ENCODE measurements at places on chromosomes 12 and 14. TPM values are rescaled to one million over a fixed set of nuclear protein-coding genes. Genes with fewer than 3 reads are reported as not detected.

GRCh38 chr12:115103884-115104883, 420.2 kb upstream of the TBX3 start:
- H3K27ac ChIP-seq: no peak overlapping the region
- no peaks in the 10 kb centered on the region for H3K36me3 ChIP-seq
- H3K4me3 ChIP-seq: no peak overlapping the region
- DNase-seq: no peak
- H3K4me1 ChIP-seq: no peaks in the 10 kb centered on the region

DNA sequence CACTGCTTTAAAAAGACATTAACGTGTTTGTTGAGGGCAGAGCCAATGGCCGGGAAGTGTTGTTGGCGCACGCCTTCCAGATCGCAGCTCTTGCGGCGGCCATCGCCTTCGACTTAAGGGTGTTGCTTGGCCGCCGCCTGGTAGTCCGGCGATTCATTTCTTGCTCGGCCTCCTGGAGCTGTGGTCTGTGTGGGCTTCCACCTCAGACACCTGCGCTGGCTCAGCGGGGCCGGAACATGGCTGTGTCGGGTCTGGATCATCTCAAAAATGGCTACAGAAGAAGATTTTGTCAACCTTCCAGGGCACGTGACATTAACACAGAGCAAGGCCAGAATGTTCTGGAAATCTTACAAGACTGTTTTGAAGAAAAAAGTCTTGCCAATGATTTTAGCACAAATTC, 24.7 kb downstream of the GALNT4 start:
- H3K36me3 ChIP-seq: peaks cover 3% of the 10 kb centered on the region
- no peak overlapping the region for H3K27ac ChIP-seq
- no peaks in the 10 kb centered on the region for H3K27me3 ChIP-seq
- DNase-seq: no peak

DNA sequence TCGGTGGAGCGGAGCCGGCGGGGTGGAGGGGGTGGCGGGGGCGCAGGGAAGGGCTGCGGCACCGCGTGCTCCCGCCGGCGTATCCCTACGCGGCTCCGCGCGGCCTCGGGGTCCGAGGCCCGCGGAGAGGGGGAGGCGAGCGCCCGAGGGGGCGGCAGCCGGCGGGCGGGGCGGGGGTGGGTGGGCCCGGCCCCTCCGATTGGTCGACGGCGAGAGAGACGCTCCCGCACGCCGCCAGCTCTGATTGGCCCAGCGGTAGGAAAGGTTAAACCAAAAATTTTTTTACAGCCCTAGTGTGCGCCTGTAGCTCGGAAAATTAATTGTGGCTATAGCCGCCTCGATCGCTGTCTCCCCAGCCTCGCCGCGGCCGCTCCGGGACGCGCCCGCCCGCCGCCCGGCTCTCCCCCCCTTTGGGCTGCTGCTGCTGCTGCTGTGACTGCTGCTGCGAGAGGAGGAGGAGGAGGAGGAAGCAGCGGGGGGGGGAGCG, at the start of gene FOXG1:
TSS of gene FOXG1 (plus strand) at position 319 of the 487 bp plus-strand sequence. CDS start 493 bp downstream, outside the sequence.
- H3K36me3 ChIP-seq: no peaks in the 10 kb centered on the region
- peaks cover 83% of the 10 kb centered on the region for H3K27me3 ChIP-seq
- H3K27ac ChIP-seq: no peak within 1 kb of the TSS
- DNase-seq: no peak
- H3K4me3 ChIP-seq: no peak within 1 kb of the TSS

DNA sequence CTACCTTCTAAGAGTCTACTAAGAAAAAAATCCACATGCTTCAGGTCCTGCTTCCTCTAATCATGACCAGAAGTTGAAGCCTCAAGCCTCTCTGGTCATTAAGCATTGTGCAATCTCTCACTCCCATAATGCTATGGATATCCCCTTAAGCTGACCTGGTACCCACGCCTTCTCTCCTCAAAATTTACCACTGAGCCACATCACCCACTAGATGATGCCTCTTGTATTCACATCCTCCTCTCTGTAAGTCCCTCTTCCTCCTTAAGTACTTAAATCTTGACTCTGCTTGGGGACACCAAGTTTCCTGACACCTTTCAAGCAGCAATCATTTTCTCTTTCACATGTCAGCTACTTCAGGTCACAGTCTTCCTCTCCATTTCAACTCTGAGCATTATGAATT, 9.8 kb downstream of the GALNT4 start:
- H3K4me1 ChIP-seq: peaks cover 14% of the 10 kb centered on the region
- no peak overlapping the region for H3K4me3 ChIP-seq
- H3K36me3 ChIP-seq: no peaks in the 10 kb centered on the region
- peak; percentile 38 for DNase-seq
- no peaks in the 10 kb centered on the region for H3K27me3 ChIP-seq

DNA sequence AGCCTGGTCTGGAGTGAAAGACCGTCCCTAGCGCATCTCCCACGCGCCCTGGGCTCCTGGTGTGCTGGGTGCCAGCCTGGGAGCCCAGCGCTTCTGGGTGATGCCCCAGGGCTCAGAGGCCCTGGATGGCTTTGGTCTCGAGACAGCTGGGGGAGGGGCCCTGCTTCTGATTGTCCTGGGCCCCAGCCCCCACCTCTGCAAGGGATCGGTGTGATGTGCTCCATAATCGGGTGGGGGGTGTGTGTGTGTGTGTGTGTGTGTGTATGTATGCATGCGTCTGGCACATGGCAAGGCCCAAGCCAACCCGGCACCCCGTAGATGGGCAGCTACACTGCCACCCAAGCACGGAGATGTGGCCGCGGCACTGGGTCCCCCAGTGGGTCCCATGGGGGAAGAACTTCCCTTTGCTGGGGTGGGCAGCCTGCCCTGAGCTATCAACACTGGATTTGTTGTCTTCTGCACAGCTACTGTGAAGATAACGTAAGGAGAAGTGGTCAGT, 3.1 kb downstream of the ZBTB42 start:
- peaks cover 23% of the 10 kb centered on the region for H3K4me1 ChIP-seq
- H3K27me3 ChIP-seq: peaks cover 14% of the 10 kb centered on the region
- DNase-seq: no peak
- no peak overlapping the region for H3K4me3 ChIP-seq

DNA sequence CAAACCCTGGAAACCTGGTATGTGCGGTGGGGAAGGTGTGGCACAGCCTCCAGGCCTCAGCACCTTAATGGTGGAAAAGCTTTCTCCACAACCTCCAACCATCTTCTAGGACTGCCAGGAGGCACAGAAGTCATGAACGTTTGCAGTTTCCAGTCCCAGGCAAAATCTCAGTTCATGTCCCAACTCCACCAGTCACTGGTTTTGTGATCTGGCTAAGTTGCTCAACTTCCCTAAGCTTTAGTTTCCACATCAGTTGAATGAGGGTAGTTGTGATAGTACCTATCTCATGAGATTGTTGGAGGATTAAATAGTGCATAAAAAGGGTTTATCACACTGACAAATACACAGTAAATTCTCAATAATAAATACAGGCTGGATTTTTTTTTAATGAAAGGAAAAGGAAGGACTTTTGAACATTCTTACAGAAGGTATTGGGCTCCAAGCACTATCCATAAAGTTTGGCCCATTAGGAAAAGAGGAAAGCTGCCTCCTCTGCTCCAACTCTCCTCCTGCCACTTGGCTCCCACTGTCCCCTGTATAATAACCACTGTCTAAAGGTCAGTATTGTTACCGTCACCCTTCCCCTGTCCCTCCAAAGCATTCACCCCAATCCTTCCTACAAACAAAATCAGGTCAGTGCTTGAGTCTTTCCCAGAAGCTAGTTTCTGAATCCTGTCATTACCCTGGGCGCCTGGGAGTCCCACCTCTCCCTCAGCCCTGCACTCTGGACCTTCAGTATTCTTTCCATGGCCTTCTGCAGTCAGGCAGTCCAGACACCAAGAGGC, 6.3 kb downstream of the PCK2 start:
- H3K27me3 ChIP-seq: no peaks in the 10 kb centered on the region
- H3K4me3 ChIP-seq: peak overlapping the region; percentile 9
- peaks cover 29% of the 10 kb centered on the region for H3K4me1 ChIP-seq
- DNase-seq: peak; percentile 34

- no peaks in the 10 kb centered on the region for H3K27me3 ChIP-seq
- no peaks in the 10 kb centered on the region for H3K4me1 ChIP-seq
- H3K27ac ChIP-seq: no peak overlapping the region
- no peak for DNase-seq
- H3K36me3 ChIP-seq: no peaks in the 10 kb centered on the region
These were observed 1.6 kb downstream of the MGAT4C start for GRCh38 chr12:86254399-86255107.

GRCh38 chr14:55097881-55098560, 31.0 kb upstream of the LGALS3 start:
- DNase-seq: peak; percentile 94
- H3K27me3 ChIP-seq: no peaks in the 10 kb centered on the region
- no peaks in the 10 kb centered on the region for H3K36me3 ChIP-seq
- H3K4me1 ChIP-seq: peaks cover 42% of the 10 kb centered on the region
- no peak overlapping the region for H3K4me3 ChIP-seq
- H3K27ac ChIP-seq: peak overlapping the region; percentile 70

DNA sequence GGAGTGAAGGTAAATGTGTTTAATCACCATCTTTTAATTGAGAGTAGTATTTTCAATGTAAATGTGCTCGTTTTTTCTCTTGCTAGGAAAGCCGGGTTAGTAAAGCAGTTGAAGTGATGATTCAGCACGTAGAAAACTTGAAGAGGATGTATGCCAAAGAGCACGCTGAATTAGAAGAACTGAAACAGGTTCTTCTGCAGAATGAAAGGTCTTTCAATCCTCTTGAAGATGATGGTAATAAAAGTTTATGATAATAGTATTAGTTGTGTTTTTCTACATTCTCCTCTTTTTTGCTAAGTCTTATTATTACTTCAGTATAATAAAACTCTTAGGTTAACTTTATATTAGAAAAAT, 93.9 kb downstream of the DNAI7 start:
- H3K36me3 ChIP-seq: peaks cover 76% of the 10 kb centered on the region
- H3K27me3 ChIP-seq: no peaks in the 10 kb centered on the region
- H3K4me3 ChIP-seq: no peak overlapping the region
- DNase-seq: no peak

GRCh38 chr12:31740628-31741027, 11.8 kb upstream of the AMN1 start:
- no peak overlapping the region for H3K27ac ChIP-seq
- H3K27me3 ChIP-seq: no peaks in the 10 kb centered on the region
- H3K4me3 ChIP-seq: no peak overlapping the region
- DNase-seq: no peak
- no peaks in the 10 kb centered on the region for H3K36me3 ChIP-seq

GRCh38 chr12:58367041-58367440, 425.7 kb downstream of the ATP23 start:
- no peak for DNase-seq
- H3K36me3 ChIP-seq: no peaks in the 10 kb centered on the region
- H3K4me3 ChIP-seq: no peak overlapping the region
- H3K4me1 ChIP-seq: no peaks in the 10 kb centered on the region
- H3K27ac ChIP-seq: no peak overlapping the region

- no peaks in the 10 kb centered on the region for H3K27me3 ChIP-seq
- peak within 1 kb of the TSS; percentile 92 for H3K27ac ChIP-seq
- peaks cover 32% of the 10 kb centered on the region for H3K36me3 ChIP-seq
- H3K4me1 ChIP-seq: peaks cover 22% of the 10 kb centered on the region
- H3K4me3 ChIP-seq: peak within 1 kb of the TSS; percentile 97
- DNase-seq: peak; percentile 51
These were observed at the start of gene ZNF641 for GRCh38 chr12:48350249-48351021. TSS of gene ZNF641 (minus strand) at chr12:48350919. CDS start at chr12:48348090, 2,829 bp downstream.

DNA sequence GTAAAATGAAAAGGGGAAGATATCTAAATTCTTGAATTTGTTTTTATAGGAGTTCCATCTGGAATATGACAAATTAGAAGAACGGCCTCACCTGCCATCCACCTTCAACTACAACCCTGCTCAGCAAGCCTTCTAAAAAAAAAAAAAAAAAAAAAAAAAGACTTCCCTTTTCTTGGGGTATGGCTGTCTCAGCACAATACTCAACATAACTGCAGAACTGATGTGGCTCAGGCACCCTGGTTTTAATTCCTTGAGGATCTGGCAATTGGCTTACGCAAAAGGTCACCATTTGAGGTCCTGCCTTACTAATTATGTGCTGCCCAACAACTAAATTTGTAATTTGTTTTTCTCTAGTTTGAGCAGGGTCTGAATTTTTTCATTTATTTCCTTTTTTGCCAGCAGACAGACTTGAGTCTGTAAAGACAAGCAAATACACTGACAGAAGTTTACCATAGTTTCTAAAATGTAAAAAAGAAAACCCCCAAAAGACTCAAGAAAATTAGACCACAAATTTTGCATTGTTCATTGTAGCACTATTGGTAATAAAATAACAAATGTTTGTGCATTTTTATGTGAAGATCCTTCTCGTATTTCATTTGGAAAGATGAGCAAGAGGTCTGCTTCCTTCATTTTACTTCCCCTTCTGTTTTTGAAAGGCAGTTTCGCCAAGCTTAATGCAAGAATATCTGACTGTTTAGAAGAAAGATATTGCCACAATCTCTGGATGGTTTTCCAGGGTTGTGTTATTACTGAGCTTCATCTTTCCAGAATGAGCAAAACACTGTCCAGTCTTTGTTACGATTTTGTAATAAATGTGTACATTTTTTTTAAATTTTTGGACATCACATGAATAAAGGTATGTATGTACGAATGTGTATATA, 12.1 kb upstream of the KCNMB4 start:
- no peaks in the 10 kb centered on the region for H3K36me3 ChIP-seq
- DNase-seq: peak; percentile 60
- H3K27ac ChIP-seq: peak overlapping the region; percentile 63
- H3K27me3 ChIP-seq: no peaks in the 10 kb centered on the region
- H3K4me1 ChIP-seq: peaks cover 26% of the 10 kb centered on the region

DNA sequence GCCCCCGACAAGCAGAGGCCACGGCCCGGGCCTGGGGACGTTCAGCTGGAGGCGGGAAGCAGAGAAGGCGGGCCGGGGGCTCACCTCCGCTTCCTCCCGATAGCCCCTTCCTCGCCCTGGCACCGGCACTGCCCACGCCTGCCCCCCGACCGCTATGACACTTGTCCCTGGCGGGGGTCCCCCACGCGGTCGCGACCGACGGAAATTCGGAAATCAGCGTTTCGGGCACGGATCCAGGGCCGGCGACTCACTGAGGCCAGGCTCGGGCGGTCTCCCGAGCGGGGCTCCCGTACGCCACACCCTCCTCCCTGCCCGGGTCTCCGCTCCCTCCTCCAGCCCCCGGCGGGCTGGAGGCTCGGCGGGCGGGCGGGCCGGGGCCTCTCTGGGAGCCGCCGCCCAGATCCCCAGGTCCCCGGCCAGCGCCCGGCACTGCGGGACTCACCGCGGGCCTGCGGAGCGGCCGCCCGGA, 581 bp downstream of the PITPNM2 start:
- H3K36me3 ChIP-seq: peaks cover 2% of the 10 kb centered on the region
- peaks cover 11% of the 10 kb centered on the region for H3K27me3 ChIP-seq

Gene TAS2R9
- not detected for polyA plus RNA-seq

Gene HHIPL1
- polyA plus RNA-seq: 0.09 TPM

Gene MEG3
- polyA plus RNA-seq: not detected

Gene KRT72
- not detected for polyA plus RNA-seq

Gene PLCZ1
- not detected for polyA plus RNA-seq

Gene ENDOU
- not detected for polyA plus RNA-seq

Data from CD14-positive monocyte (primary cell).